ENCODE measurements at places on chromosomes 11 and 22.

GRCh38 chr11:16993495-16993894 lies 20.7 kb downstream of the PLEKHA7 start:
- no peak for DNase-seq

DNA sequence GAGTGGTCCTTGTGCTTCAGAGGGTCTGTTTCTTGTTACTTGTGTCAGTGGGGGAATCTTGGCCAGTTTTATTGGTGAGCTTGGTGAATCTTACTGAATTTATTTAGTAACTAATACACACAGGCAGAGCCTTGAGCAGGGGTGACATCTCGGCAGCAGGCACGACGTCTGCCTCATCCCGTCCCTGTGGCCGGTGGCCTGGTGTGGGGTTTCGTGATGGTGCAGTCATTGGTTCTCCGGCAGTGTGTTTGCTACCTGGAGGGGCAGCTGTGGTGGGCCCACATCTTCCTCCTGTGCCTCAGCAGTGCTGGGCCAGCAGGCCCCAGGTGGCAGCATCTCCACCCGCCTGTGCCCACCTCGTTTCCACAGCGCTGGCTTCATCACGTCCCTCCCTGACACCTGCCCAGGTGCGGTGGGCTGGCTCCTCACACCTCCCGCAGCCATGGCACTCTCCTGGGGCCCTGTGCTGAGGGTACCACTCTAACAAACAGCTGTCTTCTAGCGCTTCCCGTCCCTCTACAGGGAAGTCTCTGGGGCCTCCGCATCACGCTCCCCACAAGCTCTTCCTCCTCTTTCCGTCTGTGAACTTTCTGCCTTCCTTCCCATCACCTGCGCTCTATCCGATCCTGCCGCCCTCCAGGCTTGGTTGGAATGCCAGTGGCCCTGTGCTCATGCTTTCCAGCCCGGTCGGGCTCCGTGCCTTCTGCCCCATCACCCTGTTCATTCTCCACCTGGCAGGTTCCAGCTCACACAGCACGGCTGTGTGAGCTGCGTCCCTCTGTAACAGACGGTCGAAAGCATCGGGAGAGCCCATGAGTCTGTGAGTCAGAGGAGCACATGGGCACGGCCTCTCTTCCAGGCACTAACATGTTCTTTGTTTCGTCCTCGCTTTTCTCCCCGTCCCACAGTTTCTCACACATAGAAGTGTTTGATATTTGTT lies 203.4 kb downstream of the TBC1D22A start:
- no peak for DNase-seq

GRCh38 chr11:30433831-30434230 lies 110.9 kb downstream of the ARL14EP start:
- no peak for DNase-seq

- no peak for DNase-seq
Measured at GRCh38 chr11:92272651-92273050, 48.0 kb downstream of the FAT3 start.

GRCh38 chr11:86799680-86800075 lies 664 bp upstream of the PRSS23 start:
- DNase-seq, result no peak

DNA sequence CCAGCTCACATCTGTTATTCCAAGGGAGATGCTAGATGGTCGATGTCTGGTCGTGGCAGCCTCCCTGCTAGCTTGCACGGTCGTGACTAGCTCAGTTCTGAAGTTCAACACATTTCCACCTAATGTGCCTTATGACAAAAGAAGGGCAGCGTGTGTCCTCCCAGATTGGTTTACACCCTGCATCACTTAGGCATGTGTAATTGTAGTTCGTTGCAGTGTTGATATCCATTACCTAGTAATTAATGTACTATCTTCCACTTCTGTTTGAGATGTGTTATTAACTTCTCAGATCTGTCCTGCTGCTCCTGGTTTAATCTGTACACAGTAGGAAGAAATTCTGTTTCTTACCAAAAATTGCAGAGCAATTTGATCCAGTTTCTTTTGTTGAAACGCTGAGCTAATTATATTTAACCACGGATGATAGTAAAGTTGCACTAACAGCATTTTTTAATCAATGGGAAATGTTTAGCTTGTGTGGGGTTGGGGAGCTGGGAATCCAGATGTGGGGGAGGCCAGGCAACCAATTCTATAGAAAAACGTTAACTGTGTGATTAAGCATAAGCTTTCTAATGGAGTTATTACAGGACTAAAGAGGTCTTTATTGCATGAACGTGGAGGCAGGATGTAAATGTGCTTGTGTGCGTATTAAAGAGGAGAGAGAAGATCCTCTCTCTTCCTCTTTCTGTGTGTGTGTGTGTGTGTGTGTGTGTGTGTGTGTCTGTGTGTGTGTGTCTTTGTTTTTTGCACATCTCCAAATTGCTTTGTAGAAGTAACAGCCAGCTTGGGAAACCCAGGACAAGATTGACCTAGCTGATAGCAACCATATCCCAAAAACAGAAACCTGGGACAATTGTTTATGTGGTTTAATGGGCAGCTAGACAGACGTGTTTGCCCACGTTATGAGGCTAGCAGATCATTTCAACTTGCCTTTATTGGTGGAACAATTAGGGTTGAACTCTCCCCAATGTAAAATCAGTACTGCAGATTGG lies 145.7 kb upstream of the TTC12 start:
- DNase-seq, result no peak

DNA sequence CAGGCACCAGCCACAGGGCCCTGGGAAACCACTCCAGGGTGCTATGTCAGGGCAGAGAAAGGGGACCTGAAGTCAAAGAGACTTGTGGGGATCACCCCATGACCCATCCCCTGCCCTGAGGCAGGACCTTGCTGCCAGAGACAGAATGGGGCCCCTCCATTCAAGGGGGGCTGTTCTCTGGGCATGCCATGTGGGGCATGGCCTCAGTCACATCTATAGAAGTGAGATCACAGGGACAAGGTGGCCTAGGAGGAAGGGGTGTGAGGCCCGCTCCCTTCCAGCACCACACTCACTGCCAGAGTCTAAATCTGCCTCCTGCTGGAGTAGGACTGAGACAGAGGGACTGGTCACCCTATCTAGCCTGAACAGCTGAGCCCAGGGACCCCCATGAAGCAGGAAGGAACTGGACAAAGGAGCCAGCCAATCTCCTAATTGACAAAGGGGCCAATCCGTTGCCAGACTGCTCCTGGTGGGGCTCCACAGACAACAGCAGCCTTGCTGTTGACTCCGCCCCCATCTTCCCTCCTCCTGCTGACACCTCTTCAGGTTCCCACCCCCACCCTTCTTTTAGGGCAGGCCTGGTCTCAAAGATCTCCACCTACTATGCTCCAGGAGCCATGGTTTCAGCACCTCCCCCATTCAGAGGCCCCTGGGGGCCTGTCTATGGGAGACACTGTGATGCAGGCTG lies 26.0 kb downstream of the NEAT1 start:
- no peak for DNase-seq

- DNase-seq, result no peak
Measured at GRCh38 chr22:46592390-46592872, 27.8 kb upstream of the GRAMD4 start.

- no peak for DNase-seq
Measured at GRCh38 chr22:35580351-35581022, 36.6 kb downstream of the MB start.

DNA sequence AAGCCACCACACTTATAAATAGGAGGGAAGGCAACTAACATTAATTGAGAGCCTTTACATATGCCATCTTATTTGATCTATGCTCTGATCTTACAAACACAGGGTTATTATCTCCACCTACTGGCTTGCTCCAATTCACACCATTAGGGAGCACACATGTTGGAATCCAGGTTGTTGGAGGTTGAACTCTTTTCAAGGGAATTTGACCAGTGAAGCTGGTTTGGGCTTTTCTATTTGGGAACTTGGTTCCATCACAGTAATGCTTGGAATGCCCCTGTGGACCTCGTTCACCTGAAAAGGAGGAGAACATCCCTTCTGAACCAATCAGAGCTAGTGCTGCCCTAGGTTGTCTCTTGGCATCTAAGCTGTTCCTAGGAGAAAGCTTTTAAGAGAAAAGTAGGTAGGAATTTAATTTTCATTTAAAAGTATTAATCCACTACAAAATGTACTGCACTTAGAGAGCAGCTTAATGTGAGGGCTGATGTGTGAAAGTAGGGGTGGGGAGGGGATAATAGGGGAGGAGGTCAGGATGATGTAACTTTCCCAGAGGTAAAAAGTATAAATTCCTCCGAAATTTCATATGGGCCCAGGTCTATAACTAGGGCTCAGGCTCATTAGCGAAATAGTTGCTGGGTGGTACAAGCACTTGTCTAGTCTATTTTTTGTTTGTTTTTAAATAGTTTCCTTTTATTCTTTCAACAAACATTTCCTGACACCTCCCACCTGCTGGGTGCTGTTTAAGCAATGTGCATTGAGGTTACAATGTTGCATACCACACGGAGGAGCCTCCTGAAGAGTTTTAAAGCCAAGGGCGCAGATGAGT lies 7.6 kb upstream of the MICAL2 start:
- DNase-seq, result no peak

DNA sequence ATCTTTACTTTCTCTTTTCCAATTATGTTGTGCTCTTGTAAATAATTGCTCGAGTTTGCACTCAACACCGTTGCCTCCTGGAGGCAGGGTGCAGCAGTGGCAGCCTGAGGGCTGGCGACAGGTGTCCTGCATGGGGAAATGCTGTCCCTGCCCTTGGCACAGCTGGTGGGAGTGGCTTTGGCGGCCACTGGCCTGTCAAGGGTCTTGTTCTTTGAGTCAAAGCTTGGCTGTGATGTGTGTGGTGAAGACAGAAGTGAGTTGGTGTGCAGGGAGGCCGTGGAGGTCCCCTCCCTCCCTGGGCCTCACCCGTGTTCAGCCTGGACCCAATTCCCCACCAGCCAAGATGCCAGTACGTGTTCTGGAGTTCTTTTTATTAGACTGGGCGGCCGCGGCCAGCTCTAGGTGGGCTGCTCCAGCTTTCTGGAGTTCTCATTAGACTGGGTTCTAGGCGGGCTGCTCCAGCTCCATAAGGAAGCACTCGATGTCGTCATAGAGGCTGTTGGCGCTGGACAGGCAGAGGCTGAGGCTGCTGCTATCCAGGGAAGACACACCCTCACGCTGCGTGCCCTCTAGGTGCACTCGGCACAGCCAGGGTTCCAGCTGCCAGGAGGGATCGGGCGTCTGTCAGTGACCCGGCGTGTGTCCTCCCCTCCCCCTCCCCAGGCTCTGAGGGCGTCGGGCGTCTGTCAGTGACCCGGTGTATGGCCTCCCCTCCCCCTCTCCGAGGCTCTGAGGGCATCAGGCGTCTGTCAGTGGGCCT lies 3.4 kb downstream of the IRF7 start:
- DNase-seq, result no peak

DNA sequence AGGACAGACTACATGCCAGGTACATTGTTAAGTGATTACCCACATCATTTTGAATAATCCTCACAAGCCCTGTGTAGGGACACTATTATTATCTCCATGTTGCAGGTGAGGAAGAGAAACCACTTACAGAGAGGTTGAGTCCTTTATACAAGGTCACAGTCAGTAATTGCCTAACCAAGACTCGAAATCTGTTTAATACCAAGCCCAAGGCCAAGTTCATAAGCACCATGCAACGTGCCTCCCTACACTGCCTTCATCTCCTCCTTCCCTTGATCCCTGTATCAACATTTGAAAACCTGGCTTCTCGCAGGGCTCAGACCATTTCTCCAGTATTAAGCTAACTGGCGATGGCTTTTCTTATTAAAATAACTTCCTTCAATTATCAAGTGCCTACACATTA lies 41.7 kb upstream of the SEZ6L start:
- DNase-seq, result no peak

GRCh38 chr11:116888024-116888423 lies 50.6 kb upstream of the APOA1 start:
- DNase-seq, result no peak

DNA sequence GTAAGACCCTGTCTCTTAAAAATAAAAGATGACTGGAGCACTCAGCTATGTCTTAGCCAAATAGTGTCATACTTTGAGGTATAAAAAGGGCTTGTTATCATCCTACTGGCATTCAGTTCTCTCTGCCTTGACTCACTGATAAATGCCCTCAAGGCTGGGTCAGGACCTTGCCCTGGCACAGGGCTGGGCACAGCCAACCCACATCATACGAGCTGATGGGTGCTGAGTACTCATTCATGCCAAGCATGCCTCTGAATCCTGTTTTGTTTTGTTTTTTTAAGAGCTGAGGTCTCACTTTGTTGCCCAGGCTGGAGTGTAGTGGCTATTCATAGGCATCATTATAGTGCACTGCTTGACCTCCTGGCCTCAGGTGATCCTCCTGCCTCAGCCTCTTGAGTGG lies 1.9 kb downstream of the SMTNL1 start:
- DNase-seq, result no peak

- no peak for DNase-seq
Measured at GRCh38 chr11:40513281-40513680, 946.2 kb downstream of the LRRC4C start.

DNA sequence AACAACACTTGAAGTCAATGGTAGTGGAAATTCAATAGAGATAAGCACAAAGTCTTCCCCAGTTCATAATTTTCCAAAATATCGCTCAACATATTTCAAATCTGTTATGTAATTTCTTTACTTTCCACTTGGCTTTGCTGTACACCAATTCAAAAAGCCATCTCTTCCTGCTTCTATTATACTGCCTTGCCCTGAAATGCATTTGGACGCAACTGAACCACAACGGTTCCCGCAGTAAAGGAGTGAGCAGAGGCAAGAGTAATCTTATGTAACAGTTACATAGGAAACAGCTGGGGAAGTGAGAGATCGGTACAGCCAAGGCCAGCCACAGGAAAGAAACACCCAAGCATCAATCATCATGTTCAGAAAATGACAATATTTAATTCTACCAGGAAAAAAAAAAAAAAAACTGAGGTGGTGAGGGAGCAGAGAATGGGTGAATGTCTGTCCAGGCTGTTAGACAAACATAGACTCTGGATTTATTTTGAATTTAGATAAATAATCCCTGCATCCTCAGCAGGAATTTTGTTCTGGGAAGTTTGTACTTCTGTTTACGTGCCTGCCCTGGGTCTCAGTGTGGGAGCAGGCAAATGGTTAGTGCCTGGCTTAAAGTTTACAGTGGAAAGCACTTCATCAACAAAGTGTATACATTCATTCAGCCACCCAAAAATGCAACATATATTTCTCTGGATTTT lies 392.2 kb downstream of the ETS1 start:
- DNase-seq, result no peak

DNA sequence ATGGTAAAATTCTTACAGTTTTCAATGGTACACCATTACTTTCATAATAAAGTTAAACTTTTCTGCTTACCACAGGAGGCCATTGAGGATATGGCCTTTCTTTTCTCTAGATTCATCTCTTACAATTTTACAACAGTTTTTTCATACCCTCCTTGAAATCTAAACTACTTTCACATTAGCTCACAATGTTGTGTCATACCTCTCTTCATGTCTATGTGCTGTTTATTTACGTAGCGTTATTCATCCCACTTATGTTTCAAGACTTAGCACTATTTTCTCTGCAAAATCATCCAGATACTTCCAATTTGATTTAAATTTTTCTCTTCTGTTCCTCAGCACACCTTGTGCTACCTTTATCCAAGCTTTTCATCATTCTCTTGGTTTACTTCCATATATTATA lies 123.3 kb downstream of the METTL15 start:
- no peak for DNase-seq

- DNase-seq, result no peak
Measured at GRCh38 chr11:36558571-36559413, 9.0 kb upstream of the RAG1 start.

Data from uterus (tissue), 4 donors.